ENCODE measurements at places on chromosomes 2 and 18.

GRCh38 chr2:241151934-241152660 lies 1.8 kb downstream of the PPP1R7 start:
- DNase-seq: no peak

- no peak for DNase-seq
These were observed 1178.5 kb upstream of the ACVR2A start for GRCh38 chr2:146666340-146666739.

DNA sequence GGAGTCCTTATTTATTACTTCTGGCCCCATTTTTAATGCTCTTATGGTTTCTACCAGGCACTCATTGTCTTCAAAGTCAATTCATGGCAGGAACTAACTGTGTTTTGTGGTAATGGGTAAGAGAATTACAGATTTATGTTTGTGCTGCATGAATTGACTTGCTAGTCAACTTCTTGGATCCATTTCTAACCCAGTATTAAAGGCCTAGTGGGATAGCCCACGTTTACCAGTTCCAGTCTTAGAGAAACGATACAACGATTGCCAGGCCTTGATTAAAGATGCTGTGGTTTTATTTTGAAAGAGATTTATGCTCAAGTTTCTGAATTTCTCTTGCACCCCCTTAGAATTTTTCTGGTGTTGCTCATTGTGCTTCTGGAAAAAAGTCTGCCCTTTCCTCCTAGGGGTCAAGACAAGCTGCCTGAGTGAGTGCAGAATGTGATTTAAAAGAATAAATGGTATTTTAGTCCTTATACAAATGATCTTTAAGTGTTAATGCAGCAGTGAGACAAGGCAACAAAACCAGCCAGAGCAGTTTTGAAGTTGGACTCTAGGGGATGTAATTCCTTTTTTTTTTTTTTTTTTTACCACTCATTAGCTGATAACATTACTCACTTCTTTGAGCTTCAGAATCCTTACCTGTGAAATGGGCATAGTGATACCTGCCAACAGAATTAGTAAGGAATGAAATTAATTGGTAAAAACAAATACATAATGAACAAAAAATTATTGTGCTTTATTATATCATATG lies 101.5 kb downstream of the ARHGAP15 start:
- no peak for DNase-seq

- no peak for DNase-seq
These were observed 144.4 kb downstream of the DYSF start for GRCh38 chr2:71597756-71598155.
